Left ventricle myocardium inferior (tissue), 1 donor: ENCODE measurements at places on chromosomes 5 and 9. TPM values are rescaled to one million over a fixed set of nuclear protein-coding genes. Genes with fewer than 3 reads are reported as not detected.

GPX3 gene
- 744 TPM for total RNA-seq

DNA sequence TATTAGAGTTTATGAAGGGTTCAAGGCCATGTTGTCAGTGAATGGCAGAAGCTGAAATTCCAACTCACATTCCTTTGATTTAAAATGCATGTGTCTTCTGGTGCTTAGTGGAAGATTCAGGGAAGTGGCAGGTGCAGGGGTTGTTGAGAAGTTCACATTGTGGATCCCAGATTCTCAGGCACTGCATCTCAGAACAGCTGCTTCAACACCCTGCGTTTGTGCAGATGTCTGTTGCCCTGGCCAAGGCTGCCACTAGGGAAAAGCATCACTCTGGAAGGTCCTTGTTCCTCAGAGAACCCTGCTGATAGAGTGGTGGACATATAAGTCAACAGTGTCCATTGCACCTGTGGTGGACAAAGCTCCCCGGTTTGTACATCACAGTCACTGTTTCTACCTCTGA lies 162.7 kb downstream of the PAPPA start:
- H3K27ac ChIP-seq, result peak overlapping the region; percentile 80
- DNase-seq, result no peak
- H3K27me3 ChIP-seq, result no peaks in the 10 kb centered on the region
- H3K4me3 ChIP-seq, result no peak overlapping the region

GRCh38 chr5:90050103-90050502 lies 359.5 kb downstream of the CETN3 start:
- H3K36me3 ChIP-seq, result no peaks in the 10 kb centered on the region
- no peaks in the 10 kb centered on the region for H3K4me1 ChIP-seq
- H3K27ac ChIP-seq, result no peak overlapping the region

FGF18 gene
- 30.4 TPM for total RNA-seq

DRD1 gene
- not detected for total RNA-seq

DNA sequence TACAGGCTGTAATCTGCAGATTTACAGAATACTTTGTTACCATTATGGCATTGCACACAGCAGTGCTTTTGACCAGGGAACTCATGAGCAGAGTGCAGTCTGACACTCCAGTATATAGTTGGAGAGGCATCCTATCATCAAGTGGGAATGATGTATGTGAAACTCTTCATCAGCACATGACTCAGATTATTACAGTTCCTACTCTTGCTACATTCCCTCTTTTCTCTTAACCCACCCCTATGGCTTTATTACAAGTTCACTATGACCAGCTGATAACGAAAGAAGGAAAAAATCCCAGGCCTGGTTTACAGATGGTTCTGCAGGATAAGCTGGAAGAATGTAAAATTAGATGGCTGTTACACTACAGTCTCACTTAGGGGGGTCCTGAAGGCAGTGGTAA lies 385.9 kb downstream of the RASEF start:
- H3K36me3 ChIP-seq, result no peaks in the 10 kb centered on the region
- H3K27ac ChIP-seq, result no peak overlapping the region
- no peaks in the 10 kb centered on the region for H3K4me1 ChIP-seq
- no peak overlapping the region for H3K4me3 ChIP-seq

- H3K27me3 ChIP-seq, result no peaks in the 10 kb centered on the region
- H3K4me1 ChIP-seq, result peaks cover 40% of the 10 kb centered on the region
- peak overlapping the region; percentile 93 for H3K27ac ChIP-seq
- DNase-seq, result peak; percentile 76
- peak overlapping the region; percentile 44 for H3K4me3 ChIP-seq
These were observed 9.7 kb upstream of the PDCD1LG2 start for GRCh38 chr9:5500441-5501235.

GRCh38 chr5:131776450-131776849 lies 20.4 kb downstream of the FNIP1 start:
- no peak overlapping the region for H3K27ac ChIP-seq
- H3K4me1 ChIP-seq, result peaks cover 78% of the 10 kb centered on the region
- H3K27me3 ChIP-seq, result no peaks in the 10 kb centered on the region
- H3K4me3 ChIP-seq, result no peak overlapping the region
- no peaks in the 10 kb centered on the region for H3K36me3 ChIP-seq

DNA sequence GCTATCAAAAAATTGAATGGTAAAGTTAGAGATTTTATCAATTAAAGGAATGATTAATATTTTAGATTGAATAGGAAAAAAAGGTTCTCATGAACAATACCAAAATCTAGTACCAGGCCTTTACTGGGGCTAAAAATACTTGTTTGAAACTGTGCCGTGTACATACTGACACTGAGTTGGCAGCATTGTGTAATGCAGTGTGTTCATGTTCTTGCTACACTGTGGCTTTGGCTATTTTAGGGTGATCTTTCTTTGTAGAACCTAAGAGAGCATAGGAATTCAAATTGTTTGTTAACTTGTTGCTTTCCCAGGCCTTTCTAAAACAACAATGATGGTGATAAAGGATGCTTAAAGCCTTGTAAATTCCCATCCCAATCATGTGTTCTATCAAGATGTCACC lies 80.9 kb downstream of the KIF4B start:
- H3K27me3 ChIP-seq, result no peaks in the 10 kb centered on the region
- H3K4me3 ChIP-seq, result no peak overlapping the region
- H3K36me3 ChIP-seq, result no peaks in the 10 kb centered on the region
- peaks cover 56% of the 10 kb centered on the region for H3K4me1 ChIP-seq
- H3K27ac ChIP-seq, result peak overlapping the region; percentile 86
- DNase-seq, result no peak

- H3K27ac ChIP-seq, result no peak overlapping the region
- no peaks in the 10 kb centered on the region for H3K4me1 ChIP-seq
- no peak for DNase-seq
- no peak overlapping the region for H3K4me3 ChIP-seq
- H3K36me3 ChIP-seq, result no peaks in the 10 kb centered on the region
- peaks cover 12% of the 10 kb centered on the region for H3K27me3 ChIP-seq
These were observed 7.9 kb downstream of the KCNIP1 start for GRCh38 chr5:170511551-170512258.

SLC45A2 gene
- total RNA-seq, result not detected

- H3K36me3 ChIP-seq, result no peaks in the 10 kb centered on the region
- DNase-seq, result no peak
- peaks cover 79% of the 10 kb centered on the region for H3K27me3 ChIP-seq
- no peak overlapping the region for H3K27ac ChIP-seq
- H3K4me3 ChIP-seq, result no peak overlapping the region
These were observed 3.7 kb downstream of the PHF24 start for GRCh38 chr9:34961574-34962490.

DNA sequence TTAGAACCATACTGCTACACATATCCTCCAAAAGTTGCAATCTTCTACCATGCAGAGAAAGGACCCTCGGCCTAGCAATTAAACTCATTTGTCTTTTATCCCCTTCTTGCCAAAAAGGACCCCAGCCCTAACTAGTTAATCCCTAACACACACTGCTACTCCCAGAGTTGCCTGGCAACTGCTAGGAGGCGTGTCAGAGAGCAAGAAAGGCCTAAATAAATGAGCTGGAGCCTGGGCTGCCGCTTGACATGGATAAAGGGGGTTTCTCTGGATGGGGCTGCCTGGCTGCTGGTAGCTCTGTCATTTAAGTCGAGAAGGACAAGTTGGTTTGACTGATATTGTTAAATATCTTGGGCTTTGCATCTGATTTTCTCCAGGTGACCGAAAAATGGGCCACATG lies 194.8 kb downstream of the CRB2 start:
- no peaks in the 10 kb centered on the region for H3K27me3 ChIP-seq
- H3K36me3 ChIP-seq, result peaks cover 6% of the 10 kb centered on the region
- DNase-seq, result no peak

DNA sequence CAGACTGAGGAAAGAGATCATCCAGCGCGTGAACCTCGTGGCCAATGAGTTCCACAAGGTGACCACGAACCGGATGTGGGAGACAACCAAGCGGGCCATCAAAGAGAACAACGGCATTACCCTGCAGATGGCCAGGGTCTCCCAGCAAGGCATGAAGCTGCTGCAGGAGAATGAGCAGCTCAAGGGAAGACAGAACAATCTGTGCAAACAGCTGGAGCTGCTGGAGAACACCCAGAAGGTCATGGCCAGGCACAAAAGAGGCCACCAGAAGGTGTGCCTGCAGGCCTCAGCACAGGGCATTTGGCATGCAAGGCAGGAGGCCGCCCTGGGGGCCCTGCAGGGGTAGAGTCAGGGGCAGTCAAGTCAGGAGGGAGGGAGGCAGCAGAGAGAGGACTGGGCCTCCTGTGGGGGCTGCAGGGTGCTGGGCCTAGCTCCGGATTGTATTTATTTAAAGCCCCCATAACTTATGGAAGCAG lies 4.2 kb downstream of the PTRH1 start:
- no peak overlapping the region for H3K4me3 ChIP-seq
- H3K27me3 ChIP-seq, result no peaks in the 10 kb centered on the region
- H3K27ac ChIP-seq, result no peak overlapping the region
- H3K4me1 ChIP-seq, result peaks cover 21% of the 10 kb centered on the region

DNA sequence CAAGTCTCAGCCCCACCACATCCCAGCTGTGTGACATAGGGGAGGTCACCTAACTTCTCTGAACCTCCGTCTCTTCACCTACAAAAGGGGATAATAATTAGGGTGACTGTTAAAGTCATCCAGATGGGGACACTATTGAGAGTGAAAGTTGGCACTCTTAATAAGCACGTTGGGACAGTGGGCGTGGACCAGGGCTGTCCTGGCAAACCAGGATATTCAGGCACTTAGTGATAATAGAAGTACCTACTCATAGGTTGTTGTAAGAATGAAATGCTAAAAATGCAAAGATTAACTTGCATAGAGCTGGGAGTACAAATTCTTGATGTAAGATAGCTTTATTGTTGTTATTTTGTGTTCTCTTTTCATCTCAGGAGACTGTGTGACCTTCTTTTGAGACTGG lies 177.9 kb downstream of the MELK start:
- no peaks in the 10 kb centered on the region for H3K36me3 ChIP-seq
- no peaks in the 10 kb centered on the region for H3K4me1 ChIP-seq
- H3K27me3 ChIP-seq, result peaks cover 100% of the 10 kb centered on the region
- H3K4me3 ChIP-seq, result no peak overlapping the region

LRRC19 gene
- not detected for total RNA-seq

MAP1B gene
- total RNA-seq, result 73.2 TPM

DNA sequence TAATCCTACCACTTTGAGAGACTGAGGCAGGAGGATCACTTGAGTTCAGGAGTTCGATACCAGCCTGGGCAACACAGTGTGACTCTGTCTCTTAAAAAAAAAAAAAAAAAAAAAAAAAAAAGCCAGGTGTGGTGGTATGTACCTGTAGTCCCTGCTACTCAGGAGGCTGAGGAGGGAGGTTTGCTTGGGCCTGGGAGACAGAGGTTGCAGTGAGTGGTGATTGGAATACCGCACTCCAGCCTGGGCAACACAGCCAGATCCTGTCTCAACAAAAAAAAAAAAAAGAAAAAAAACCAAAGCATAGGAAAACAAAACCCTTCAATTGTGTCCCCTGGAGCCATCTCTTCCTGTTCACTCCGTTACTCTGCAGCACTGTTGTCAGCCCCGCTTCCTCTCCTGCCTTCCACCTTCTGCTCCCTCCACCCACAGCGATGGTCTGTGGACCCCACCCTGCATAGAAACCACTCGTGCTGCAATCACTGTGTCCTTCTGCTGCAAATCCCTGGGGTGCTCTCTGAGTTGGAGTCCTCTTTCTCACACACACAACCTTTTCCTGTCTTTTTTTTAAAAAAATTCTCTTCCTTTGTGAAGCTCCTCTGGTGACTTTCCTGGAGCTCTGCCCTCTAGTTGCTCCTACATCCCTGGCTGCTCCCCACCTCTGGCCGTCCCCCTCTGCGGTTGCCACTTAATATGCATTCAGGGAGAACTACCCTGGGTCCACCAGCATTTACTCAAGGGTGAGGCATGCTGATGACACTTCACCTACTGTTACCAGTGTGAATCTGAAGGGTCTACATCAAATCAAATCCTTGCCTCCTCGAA lies 22.2 kb downstream of the CCT5 start:
- H3K27me3 ChIP-seq, result no peaks in the 10 kb centered on the region
- no peaks in the 10 kb centered on the region for H3K4me1 ChIP-seq
- DNase-seq, result no peak
- no peak overlapping the region for H3K4me3 ChIP-seq
- H3K27ac ChIP-seq, result no peak overlapping the region

UNC5A gene
- total RNA-seq, result not detected

DNA sequence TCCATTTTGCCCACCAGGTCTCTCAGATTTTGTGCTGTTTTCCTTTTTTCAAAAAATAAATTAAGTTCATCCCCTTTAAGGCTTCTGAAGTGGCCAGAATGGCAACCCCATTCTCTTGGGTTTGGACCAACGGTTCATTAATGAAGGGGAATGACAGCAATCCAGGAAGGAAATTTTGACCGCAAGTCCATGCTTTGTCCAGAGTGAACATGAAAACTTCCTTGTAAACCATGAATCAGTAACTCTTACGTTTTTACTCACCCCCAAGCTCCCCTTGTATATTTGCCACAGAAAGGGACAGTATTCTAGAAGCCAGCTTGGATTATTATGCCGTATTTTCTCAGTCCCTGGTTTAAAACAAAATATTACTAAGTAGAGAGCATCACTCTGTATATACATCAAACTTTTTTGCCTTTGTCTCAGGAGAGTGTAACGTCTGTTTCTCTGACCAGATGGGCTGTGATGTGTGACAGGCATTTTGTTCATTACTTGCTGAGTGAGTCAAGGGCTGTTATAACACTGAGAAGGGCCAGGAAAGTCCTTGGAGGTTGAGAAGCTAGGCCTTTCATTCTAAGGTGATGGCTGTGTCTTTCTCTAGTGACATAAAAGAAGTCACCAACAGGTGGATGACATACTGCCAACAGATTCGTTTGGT lies 148.2 kb downstream of the SMARCA2 start:
- no peaks in the 10 kb centered on the region for H3K27me3 ChIP-seq
- H3K4me3 ChIP-seq, result no peak overlapping the region
- no peak overlapping the region for H3K27ac ChIP-seq

CD274 gene
- 14.7 TPM for total RNA-seq

CNTRL gene
- 3.4 TPM for total RNA-seq

GRCh38 chr9:83431101-83432060 lies 106.8 kb downstream of the FRMD3 start:
- peaks cover 5% of the 10 kb centered on the region for H3K36me3 ChIP-seq
- peaks cover 66% of the 10 kb centered on the region for H3K4me1 ChIP-seq
- no peaks in the 10 kb centered on the region for H3K27me3 ChIP-seq
- peak overlapping the region; percentile 77 for H3K27ac ChIP-seq
- peak; percentile 41 for DNase-seq
- no peak overlapping the region for H3K4me3 ChIP-seq

SPEF2 gene
- 2.7 TPM for total RNA-seq

SRA1 gene
- 28.6 TPM for total RNA-seq

DNA sequence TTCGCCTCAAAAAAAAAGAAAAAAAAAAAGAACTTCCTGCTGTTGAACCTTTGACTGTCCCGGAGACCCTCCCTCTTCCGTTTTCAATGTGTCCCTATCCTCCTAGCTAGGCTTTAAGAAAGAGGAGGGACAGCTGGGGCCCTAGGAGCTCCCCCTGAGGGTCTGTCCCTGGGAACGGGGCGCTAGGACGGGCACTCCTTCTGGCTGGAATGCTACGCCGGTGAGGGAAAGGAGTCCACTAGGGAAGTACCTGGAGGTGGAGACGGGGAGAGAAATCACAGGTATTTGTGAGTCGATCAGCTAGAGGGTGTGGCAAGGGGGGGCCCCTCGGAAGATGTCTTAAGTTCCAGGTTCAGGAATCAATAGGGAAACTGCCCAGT lies 4.6 kb downstream of the SIT1 start:
- peak overlapping the region; percentile 78 for H3K4me3 ChIP-seq
- no peaks in the 10 kb centered on the region for H3K36me3 ChIP-seq
- DNase-seq, result no peak
- H3K4me1 ChIP-seq, result peaks cover 14% of the 10 kb centered on the region
